GM13976 (cell line): ENCODE measurements at places on chromosomes 16 and 17.

DNA sequence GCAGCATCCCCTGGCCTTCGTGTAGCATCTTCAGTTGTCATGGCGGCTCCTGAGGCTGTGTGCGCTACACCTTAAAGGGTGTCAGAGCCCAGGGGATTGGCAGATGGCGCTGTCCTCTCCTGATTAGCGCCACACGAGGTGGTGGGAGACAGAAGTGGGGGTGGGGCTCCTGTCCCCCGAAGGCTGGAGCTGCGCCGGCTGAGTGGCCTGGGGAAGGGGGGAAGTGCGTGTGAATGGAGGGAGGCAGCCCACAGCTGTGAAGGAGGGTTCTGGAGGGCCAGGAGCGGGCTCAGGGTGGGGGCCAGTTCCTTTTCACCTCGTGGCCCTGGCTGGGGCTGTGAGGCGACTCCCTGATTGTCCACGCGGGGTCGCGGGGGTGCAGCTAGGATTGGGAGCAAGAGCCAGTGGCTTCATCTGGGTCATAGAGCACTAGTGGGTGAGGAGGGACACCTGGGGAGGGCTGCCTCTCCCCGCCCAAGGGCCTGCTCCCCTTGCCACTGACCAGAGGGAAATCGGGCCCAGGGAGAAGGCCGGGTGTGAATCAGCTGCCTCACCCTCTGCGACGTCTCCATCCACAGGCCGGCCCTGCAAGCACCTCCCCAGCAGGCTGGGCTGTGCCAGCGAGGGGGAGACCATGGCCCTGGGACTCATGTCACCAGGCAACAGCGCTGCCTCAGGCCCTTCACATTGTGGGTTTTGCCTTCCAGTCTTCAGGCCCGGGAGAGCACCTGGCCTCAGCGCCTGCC, 14.1 kb downstream of the BAHCC1 start:
- no peak for DNase-seq

DNA sequence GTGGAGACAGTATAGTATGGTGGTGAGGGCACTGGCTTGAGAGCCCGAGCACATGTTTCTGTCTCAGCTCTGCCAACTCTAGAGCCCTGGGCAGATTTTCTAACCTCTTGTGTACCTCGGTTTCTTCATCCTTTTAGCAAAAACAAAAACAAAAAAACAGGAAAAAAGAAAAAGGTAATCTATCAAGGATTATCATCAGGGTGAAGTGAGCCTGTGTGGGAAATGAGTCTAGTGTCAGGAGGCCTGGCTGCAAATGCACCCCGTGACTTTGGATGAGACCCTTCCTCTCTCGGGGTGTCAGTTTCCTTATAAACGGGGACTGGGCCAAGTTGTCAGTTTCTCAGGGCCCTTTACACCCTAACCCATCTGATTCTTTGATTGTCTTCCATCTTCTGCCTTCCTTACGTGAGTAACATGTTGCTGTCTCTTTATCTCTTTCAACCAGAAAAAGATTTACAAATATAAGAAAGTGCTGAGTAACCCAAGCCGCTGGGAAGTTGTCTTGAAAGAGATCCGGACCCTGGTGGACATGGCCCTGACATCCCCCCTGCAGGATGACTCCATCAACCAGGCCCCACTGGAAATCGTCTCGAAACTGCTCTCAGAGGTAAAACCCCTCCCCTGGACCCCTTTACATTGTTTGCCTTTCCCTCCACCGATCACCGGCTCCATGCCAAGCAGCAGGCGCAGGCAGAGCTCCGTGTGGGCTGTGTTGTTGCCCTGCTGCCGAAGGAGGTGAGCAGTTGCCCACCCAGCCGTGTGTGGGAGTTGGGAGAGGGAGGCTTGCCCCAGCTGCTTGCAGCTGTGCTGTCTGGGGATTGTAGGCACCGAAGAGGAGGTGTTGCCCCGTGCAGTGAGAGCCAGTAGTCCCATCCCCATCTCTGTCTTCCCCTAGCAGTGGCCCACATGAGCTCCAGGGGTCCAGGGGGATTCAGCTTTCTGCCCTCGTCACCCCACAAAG, 127.1 kb upstream of the PLCG2 start:
- no peak for DNase-seq

- DNase-seq, result no peak
Observed at GRCh38 chr17:81684442-81684911, 666 bp downstream of the HGS start.

GRCh38 chr16:3872216-3872895, 8.2 kb downstream of the CREBBP start:
- DNase-seq, result no peak

GRCh38 chr16:69410219-69410990, 14.0 kb upstream of the CYB5B start:
- no peak for DNase-seq
